ENCODE measurements at places on chromosomes 2 and 18.

GRCh38 chr2:164662066-164662465 lies 40.8 kb upstream of the GRB14 start:
- no peak for DNase-seq

GRCh38 chr18:37230768-37231167 lies 334.8 kb downstream of the CELF4 start:
- DNase-seq = no peak

GRCh38 chr18:42447688-42448087 lies 492.7 kb downstream of the PIK3C3 start:
- no peak for DNase-seq

DNA sequence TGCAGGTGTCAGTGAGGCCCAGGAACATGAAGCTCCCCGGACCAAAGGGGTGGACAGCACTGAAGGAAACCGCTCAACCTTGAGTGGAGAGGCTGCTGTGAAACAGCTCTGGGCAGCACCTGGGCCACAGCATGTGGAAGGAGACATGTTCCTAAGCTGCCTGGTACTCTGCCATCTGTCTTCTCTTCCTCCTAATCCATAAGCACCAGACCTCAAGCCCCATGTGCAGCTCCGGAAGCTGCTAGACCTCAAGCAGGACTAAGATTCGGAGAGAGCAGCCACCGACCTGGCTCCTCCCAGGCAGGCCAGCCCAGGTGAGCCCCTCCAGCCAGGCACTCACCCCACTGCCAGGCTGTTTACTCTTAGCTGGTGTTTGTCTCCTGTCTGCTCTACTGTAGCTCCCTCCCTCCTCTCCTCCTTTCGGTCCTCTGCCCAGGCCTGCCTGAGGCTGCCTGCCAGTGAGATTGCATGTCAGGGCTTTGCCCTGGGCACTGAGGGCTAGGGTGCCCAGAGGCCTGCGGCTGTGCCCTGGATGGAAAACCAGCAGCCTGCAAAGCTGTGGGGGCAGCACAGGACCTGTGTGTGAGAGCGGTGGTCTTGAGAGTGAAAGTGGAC lies 53.7 kb downstream of the BCL11A start:
- DNase-seq = no peak

- DNase-seq = no peak
These were observed 209.2 kb upstream of the APCDD1 start for GRCh38 chr18:10245031-10245845.

GRCh38 chr2:231290321-231291015 lies 92.0 kb downstream of the ARMC9 start:
- DNase-seq = no peak

DNA sequence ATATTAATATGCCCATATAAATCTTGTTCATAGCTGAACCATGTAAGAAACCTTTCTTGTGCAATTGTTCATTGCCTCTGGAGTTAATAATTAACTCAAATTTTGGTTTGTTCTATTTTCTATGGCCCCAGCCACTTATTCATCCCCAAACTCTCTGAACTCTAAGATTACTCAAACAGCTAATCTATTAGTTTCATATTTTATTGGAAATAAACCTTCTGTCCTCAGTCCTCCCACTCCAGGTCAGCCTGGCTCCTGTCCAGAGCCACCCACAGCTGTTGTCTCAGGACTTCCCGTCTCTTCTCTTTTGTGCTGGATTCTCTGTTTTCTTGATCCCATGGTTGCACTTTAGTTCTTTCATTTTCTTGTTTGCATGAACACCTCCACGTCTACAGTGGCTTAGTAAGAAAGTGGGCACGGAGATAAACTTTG lies 4.4 kb upstream of the RNF103 start:
- no peak for DNase-seq

DNA sequence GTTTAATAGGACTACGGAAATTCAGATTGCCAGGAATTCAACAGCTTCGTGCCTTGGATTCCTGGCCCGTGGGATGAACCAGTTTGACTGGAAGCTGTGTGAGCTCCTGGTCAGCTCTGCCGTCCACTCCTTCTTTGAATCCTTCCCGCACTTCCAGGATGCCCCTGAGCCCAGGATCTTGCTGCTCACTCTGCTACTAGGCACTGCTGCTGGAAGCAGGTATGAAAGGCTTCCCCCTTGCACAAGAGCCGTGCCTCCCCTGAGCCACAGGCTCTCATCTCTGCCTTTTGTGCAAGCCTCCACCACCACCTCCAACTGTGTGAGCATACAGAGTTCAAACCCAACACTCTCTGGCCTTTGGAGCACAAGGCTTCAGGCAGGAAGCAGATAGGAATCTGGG lies 34.9 kb downstream of the EN1 start:
- DNase-seq = no peak

GRCh38 chr18:75162467-75162866 lies 46.5 kb downstream of the PTGR3 start:
- DNase-seq = no peak

- no peak for DNase-seq
These were observed 3.8 kb downstream of the CATIP start for GRCh38 chr2:218360453-218360852.

DNA sequence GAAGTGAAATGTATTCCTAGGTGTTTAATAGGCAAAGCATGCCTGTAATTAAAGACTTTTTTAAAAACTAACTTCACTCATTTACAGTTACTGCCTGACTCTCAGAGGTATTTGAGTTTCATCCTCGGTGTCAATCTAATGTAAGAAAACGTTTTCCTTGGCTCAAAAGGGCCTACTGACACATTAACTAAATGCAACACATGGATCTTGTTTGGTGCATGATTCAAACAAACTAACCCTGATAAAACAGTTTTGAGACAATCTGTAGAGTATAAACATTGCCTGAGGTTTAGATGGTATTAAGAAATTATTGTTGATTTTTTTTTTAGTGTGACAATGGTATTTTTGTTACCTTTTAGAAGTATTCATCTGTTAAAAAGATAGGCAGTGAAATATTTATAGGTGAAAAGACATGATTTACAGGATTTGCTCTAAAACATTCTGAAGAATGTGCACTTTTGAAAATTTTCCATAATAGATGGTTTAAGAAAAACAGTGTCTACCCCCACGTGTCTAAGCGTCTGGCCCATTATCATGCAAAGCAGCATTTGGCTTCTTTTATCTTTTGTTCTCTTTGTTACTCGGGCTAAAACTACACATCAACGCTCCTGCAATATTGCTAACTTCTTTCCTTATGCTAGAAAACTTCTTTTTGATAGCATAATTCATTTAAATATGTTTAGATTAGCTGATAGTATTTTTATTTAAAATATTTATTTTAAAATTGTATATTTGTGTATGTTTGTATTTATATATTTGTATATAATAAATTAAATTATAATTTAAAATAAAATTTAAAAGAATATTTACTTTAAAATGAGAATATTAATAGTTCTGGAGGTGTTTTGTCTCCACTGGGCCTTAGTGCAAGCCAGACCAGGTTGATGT lies 160.2 kb upstream of the NDUFV2 start:
- DNase-seq = no peak

DNA sequence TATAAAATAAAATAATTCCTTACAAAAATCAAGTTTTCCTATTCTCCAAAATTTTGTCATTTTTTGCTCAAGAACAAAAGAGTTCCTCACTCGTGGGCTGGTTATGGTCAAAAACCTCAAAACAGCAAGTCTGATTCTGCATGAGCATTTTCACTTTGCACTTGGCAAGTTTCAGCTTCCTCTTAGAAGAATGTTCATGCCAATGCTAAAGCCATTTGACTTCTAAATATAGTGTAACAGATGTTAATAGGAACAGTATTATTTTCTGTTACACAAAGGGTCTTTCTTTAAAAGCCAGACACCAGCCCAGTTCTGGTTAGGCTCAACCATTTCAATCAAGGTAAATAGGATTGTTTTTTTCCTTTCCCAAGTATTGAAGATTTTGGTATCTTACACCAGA lies 261.3 kb upstream of the CCDC68 start:
- no peak for DNase-seq

GRCh38 chr2:71277536-71278103 lies 50.7 kb upstream of the PAIP2B start:
- no peak for DNase-seq

- DNase-seq = no peak
These were observed 38.7 kb downstream of the REEP1 start for GRCh38 chr2:86298411-86299390.

DNA sequence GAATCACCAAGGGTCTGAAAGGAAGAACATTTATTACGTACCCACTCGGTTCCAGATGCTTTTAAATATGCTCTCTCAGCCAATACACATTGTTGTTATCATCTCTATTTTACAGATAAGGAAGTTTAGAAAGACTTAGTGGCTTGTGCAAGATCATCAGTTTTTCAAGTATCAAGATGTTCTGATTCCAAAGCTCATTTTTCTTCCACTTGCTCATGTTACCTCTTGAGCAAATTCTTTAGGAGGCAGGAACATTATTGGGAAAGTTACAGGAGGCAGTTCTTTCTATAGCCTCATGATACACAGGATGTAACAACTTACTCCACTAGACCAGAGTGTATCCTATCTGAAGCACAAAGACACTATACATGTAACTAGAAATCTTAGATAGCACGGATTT lies 65.0 kb upstream of the MMADHC start:
- no peak for DNase-seq

GRCh38 chr2:219495531-219496122 lies 3.1 kb upstream of the GMPPA start:
- DNase-seq = no peak

DNA sequence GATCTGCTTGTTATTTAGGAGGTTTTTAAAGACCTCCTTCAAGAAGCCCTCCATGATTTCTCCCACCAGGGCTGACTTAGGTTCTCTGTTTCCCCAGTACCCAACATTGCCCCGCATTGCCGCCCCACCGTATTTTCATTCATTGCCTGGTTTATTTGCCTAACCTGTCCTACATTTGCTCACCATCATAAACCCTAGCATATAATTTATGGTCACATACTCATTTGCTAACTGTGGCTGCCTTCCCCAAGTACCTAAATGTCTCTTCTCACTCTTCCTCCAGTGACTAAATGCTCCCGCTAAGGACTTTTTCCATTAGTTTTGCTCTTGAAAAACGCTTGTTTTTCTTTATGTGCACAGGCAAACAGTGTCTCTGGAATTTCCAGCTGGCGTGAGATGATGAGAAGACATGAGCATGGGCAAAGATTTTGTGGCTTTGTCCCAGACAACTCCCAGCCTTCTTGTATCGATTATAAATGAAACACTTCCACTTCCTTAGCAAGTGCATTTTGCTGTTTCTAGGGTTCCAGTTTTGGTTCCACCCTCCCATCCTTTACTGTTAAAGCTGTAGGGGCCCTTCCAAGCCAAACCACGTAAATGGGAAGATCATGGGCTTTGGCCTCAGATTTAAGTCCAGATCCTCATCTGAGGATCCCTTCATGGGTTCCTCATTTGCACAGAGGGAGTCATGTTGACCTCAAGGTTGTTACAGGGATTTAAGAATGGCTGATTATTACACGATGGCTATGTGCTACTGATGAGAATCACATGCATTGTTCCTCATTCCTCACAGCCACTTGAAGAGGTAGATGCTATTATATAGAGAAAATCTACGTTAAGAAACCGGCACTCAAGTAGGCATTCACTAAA lies 21.0 kb upstream of the ARMC9 start:
- no peak for DNase-seq

GRCh38 chr18:13382366-13382953 lies 163.9 kb downstream of the LDLRAD4 start:
- DNase-seq = no peak

- DNase-seq = no peak
These were observed 26.0 kb downstream of the PLEK start for GRCh38 chr2:68391099-68391498.

DNA sequence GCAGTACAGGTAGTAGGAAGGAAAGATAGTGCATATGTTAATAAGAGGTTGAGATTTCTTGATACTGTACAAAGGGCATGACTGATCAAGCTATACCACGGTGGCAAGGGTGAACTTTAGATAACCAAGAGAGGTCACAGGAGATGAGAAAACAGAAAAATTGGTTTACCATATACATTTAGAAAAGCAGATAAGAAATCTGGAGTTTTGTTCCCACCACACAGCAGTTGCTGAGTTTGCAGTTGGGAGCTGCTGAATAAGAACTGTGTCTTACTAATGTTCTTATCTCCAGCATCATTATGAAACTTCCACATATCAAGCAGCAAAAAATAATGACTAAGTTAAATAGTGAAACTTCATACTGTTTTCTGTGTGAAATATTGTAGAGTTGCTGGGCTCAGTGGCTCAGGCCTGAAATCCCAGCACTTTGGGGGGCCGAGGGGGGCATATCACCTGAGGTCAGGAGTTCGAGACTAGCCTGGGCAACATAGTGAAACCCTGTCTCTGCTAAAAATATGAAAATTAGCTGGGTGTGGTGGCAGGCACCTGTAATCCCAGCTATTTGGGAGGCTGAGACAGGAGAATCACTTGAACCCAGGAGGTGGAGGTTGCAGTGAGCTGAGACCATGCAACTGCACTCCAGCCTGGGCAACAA lies 12.0 kb upstream of the IMPACT start:
- no peak for DNase-seq

DNA sequence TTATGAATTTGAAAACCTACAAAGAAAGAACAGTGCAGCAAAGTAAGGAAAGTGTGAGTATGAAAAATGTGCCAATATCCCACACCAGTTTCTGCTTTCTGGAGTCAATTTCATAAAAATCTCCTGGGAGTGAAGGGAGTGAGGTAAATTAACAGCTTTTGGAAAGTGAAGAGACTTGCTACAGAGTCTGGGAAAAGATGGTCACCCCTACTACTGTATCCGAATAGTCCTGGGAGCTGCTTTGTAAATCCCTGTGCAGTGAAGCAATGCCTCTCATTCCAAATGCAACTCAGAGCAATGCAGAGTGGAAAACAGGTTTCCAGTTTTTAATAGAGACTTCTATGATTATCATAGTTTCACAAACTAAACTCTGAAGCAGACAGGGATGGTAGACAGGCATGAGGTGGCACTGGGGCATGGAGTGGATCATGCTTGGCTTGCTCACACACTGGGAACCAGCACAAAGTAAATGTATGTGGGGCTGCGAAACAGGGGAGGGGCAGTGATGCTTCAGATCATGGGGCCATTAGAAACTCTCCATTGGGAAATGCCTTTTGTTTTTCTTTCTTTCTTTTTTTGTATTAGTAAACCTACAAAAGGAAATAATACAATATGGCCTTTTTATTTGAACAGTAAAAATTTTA lies 10.6 kb downstream of the COL5A2 start:
- DNase-seq = no peak

GRCh38 chr2:16507655-16508489 lies 157.8 kb downstream of the CYRIA start:
- DNase-seq = no peak

DNA sequence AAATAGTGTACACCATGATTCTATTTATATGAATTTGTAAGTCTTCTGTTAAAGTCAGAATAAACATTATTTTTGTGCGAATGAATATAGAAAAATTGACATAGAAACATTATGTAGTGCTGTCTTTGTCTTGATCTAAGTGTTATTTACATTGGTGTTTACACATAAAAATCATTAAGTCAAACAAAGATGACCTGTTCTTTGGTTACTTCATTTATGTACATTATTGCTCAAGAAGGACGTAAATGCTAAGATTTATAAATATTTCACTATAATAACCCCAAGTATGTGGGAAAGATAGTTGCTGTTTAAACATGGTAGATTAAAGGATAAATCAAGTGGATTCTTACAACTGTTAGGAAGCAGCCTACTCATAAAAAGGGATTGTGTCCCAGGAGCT lies 536.8 kb upstream of the DSEL start:
- DNase-seq = no peak

GRCh38 chr18:11290786-11291185 lies 141.4 kb upstream of the PIEZO2 start:
- DNase-seq = no peak
